ENCODE measurements at places on chromosomes 2 and 18.

GRCh38 chr2:12430407-12431133 is 286.2 kb upstream of the TRIB2 start:
- DNase-seq, result no peak

- no peak for DNase-seq
These were observed 316.2 kb upstream of the MGAT5 start for GRCh38 chr2:133937669-133938068.

DNA sequence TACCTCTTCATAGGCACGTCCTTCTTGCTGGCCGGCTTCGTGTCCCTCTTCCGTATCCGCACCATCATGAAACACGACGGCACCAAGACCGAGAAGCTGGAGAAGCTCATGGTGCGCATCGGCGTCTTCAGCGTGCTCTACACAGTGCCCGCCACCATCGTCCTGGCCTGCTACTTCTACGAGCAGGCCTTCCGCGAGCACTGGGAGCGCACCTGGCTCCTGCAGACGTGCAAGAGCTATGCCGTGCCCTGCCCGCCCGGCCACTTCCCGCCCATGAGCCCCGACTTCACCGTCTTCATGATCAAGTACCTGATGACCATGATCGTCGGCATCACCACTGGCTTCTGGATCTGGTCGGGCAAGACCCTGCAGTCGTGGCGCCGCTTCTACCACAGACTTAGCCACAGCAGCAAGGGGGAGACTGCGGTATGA is 2.3 kb downstream of the FZD7 start:
- no peak for DNase-seq

DNA sequence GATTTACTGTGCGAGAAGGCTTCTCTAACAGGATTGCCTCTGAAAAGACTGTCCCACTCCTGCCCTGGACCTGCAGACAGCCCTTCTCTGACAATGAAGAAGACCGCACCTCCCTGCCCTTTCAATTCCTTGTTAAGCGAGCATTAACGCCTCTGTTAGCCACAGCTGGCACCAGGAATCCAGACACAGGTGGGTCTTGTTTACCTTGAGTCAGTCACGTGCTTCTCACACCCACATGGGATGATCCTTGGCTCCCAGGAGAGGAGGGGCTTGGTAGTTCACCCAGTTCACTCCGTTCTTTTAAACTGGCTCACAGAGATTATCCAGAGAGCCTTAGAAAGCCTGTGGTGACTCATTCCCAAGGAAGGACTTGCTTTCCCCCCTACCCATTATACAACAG is 410.5 kb upstream of the MEIS1 start:
- no peak for DNase-seq
